ENCODE measurements at places on chromosomes 2 and 18. TPM values are rescaled to one million over a fixed set of nuclear protein-coding genes. Genes with fewer than 3 reads are reported as not detected.

Gene GPR39
- total RNA-seq = 12.7 TPM

Gene BMP10
- not detected for total RNA-seq

Gene CCDC141
- 2.7 TPM for total RNA-seq

Gene EMX1
- not detected for total RNA-seq

Gene ST6GAL2
- 0.09 TPM for total RNA-seq

Gene PTH2R
- 0.33 TPM for total RNA-seq

DNA sequence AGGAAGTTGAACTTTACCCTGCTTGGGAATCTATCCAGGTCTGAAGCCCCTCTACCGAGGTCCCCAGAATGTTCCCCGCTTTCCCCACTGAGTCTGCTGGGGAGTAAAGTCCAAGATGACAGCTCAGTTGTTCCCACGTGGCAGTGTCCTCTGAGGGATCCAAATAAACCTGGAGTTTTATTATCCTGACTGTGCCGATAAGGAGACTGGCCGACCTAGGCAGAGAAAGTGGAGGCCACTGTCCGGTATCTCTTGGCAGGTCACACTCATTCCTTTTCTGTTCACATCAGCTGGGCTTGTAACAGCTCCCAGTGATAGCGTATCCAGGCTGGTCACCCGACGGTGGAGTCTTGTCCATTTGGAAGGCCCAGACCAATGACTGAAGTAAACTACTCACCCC, 27.5 kb upstream of the C18orf32 start:
- DNase-seq = no peak

DNA sequence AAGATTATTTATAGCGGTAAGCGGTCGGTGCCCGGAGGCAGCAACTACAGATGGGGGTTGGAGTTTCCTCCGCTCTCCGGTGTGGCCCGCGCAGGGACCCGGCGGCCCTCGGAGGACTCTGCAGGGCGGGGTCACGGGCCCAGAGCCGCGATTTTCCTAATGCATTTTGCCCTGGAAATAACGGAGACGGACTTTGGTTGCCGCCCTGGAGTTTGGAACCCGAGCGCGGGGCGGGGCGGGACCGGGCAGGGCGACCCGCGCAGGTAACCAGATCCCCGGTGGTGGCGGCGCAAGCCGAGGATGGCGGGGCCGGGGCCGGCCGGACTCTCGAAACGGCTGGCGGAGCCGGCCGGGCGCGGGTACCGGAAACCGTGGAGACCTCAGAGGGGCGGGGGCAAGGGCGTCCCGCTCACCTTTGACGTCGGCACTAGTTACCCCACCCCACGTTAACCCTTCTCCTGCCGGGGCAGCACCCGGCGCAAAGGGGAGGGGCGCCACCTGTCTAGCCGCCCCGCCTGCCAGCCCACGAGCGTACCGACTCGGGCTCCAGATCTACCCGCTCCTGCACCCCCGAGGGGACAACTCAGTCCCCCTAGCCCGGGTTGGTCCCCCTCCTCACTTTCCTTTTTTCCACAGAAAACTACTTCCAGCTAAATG, 2.9 kb downstream of the CYP26B1 start:
- DNase-seq = no peak

DNA sequence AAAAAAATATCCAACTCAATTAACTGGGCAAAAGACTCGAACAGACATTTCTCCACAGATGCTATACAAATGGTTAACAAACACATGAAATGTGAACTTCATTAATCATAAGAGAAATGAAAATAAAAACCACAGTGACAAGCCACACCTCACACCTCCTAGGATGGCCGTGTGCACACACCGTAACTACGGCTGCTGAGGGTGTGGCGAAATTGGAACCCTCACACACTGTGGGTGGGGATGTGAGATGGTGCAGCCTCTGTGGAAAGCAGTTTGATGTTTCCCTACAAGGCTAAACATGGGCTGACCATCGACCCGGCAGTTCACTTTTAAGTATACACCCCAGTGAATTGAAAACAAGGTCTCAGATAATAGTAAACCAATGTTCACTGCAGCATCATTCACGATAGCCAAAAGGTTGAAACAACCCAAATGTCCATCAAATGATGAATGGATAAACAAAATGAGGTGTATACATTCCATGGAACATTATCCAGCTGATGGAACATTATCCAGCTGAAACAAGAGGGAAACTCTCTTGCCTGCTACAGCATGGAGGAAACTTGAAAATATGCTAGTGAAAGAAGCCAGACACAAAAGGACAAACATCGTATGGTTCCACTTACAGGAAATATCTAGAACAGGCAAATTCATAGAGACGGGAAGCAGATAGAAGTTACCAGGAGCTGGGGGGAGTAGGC, 32.2 kb downstream of the ZAP70 start:
- DNase-seq = no peak

DNA sequence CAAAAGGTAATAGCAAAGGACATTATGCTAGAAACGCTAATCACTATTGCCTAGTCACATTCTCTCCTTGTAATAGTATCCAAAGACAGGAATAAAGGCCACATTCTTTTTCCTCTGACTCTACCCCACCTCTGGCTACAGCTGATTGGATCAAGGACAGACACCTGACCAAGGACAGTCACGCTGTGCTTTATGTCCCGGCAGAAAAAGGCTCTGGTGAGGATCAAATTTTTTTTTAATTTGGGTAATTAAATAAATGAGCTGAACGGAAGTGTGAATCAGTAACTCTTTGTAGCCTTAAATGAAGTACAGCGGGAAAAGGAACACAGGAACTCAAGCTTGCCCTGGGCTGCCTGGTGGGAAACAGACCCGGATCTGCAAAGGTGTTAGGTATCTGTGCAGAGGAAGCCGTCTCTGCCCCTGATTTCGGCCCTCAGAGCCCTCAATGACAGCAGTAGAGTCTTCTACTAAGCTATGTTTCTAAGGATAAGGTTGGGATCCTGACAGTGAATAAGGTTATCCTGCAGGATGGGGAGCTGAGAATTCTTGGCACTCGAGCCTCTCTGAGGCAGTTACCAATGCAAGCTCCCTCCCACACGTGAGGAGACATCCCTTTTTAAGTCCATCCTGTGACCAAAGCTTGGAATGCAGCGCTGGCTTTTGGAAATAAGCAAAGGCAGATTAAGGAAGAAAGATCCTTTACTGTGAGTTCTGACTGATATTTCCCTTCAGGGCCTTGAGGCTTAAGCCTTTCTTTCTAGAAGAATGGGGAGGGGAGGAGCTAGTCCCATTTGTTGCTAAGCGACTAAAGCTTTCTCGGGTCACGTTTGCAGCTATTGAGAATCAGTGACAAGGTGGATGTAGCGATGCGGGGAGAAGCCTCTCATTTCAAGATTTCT, 37.8 kb upstream of the IKZF2 start:
- DNase-seq = peak; percentile 32

DNA sequence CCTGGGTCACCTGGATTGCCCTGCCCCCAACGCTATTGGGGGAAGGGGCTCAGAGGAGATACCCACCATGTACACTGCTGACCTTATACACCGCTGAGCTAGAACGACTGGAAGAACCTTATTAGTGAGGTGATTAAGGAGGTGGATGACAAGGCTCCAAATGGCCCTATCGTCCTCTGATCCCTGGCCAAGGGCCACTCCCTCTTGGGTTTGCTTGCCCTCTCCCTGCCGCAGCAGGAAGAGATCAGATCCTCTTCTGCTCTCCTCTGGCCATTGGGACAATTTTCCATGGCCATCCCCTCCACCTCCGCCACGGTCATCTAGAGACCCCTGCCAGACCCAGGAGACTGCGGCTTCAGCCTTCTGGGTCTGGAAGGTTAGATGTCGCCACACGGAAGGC, 1.2 kb downstream of the ZNF514 start:
- DNase-seq = no peak

DNA sequence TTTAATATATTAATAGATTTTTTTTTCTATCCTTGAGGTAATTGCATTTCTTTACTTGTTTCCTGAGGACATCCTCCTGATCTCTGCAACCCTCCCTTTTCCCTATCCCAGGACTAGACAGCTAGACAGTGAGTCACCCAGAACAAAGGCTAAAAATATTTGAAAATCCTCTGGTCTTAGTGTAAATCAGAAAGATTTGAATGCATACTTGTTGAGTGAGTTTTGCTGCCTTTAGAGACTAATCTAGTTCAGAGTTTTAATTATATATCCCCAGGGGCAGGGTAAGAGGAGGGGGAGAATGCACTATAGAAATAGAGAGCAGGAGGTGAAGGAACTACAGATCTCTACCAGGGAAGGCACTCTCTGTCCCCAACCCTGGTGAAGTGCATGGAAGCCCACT, 202.3 kb upstream of the TCF4 start:
- DNase-seq = peak; percentile 87

DNA sequence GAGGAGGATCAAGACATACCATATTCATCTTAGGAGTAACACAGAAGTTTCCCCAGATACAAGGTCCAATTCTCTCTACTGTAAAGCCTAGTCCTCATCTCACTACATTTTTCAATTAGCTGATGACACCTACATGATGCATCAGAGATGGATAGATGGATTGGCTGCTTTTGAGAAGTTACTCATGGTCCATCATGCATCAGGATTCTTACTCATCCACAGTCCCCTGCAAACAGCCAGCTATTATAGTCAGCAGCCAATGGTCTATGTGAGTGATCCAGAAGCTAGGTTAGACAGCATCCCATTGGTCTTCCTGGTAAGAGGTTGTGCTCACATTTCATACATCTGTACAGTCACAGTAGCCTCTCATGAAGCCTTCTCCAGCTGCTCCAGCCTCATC, 154.5 kb upstream of the NRP2 start:
- DNase-seq = no peak

GRCh38 chr2:120365236-120365793, 19.4 kb downstream of the INHBB start:
- DNase-seq = no peak
